ENCODE measurements at places on chromosomes 5 and 9. TPM values are rescaled to one million over a fixed set of nuclear protein-coding genes. Genes with fewer than 3 reads are reported as not detected.

GRCh38 chr9:115212832-115213231 lies 94.9 kb upstream of the TNC start:
- DNase-seq = no peak

Gene PCDHA5
- total RNA-seq = under 0.01 TPM

DNA sequence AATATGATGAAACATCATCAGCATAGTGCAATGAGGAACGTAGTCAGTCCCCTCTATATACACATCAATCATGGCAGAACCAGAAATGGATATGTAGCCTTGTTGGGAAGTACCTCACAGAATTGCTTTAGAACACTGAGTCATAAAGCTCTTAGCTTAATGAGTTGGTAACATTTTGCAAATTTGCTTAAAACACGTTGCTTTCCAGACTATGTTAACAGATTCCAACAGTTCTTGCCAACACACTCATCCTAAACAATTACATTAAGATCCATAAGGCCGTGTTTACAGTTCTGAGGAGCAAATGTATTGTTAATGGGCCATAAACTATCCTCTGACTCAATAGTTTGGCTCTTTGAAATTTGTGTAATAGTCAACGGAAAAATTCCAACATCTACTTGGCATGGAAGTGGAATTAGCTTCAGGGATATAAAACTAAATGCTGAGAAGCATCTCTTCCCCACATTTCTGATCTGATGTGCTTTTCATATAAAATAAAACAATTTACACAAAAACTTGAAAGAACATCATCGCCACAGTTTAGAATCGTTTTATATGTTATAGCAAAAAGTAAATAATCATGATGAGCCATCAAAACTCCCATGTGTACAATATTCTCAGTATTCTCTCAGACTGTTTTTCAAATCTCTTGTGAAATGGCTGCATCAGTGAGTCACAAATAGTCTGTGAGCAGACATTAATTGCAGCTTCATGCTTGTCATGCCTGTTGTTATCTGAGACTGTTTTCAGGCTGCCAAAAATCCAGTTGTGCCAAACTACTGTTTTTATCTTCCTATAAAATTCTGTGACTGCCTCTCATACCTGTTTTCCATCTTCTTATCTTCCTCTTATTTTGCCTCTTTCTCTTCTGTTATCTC lies 291.9 kb downstream of the COX7C start:
- DNase-seq = no peak

DNA sequence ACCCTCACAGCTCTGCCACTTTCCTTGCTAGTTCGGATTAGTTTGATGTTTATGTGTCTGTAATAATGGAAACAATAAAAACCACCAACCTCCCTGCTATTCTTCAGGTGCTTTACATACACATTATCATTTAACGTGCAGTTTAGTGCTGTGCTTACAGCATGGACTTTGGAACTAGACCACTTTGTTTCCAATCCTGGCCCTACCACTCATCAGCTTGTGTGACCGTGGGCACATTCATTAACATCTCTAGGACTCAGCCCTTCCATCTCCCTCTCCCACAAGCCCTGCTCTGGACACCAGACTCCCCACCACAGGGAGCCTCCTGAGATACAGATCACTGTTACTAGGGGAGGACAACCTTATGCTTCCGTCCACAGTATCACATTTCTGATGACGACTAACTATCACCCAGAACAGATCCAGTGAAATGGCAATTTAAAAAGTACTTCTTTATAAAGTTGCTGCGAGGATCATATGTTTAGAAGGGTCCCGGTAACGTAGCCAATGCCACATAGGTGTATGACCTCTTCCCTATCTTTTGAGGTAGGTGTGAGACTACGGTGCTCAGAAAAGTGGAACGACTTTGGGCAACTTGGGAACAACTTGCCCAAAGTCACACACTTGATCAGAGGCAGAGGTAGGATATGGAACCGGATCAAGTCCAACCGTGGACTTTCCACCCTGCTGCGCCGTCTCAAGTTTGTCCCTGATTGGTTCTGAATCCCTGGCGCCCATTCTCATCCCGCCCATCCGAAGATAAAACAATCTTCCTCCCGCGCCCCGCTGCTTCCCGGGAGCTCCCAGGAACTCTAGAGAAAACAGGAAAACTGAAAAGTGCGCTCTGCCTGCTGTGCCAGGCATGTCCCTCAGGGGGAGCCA lies 132.4 kb upstream of the NIPBL start:
- no peak for DNase-seq

DNA sequence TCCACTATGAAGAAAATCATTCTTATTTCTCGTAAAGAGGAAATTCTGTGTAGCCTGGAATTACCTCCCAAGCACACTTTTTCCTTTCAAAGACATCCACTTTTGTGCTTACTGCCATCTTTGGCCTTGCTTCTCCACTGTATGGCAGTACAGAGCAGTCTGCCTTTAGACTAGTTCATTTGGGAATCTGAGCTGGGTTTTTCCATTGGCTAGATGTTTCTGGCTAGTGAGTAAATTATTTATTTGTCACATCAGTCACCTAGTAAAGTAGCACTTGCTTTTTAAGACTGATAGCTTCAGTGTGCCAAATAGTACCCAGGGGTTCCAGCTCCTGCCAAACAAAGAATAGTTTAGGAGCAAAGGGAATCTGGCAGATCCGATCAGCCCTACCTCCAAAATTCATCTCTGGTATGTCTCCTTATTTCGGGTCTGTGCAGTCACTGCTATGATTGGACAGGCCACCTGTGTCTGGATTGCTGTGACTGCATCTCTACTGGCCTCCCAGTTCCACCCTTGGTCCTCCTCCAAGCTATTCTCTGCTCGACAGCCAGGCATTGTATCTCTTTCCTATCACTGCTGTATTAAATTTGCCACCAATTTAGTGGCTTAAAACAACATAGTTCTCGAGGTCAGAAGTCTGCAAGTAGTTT lies 97.6 kb downstream of the NUDT12 start:
- DNase-seq = no peak

GRCh38 chr9:24900179-24900578 lies 354.5 kb upstream of the IZUMO3 start:
- DNase-seq = no peak

- no peak for DNase-seq
Observed at GRCh38 chr5:122221857-122222256, 90.2 kb upstream of the SNCAIP start.

Gene PDE8B
- 0.27 TPM for total RNA-seq

DNA sequence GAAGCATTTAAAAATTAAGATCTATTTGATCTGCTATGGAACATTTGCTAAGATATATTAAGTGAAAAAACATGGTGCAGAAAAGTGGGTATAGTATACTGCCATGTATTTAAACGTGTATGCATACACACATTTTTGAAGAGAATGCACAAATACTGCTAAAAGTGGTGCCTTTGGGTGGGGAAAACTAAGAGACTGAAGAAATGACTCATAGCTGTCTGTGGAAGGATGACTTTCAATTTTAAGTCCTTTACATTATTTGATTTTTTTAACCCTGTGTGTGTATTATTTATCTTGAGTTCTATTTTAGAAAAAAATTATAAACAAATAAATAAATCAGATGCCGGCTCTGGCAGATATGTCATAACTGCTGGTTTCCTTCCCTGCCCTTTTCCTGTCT lies 120.7 kb upstream of the SLIT3 start:
- DNase-seq = no peak

Gene GPR151
- not detected for total RNA-seq

- DNase-seq = no peak
Observed at GRCh38 chr5:72160329-72160728, 53.1 kb downstream of the MAP1B start.

DNA sequence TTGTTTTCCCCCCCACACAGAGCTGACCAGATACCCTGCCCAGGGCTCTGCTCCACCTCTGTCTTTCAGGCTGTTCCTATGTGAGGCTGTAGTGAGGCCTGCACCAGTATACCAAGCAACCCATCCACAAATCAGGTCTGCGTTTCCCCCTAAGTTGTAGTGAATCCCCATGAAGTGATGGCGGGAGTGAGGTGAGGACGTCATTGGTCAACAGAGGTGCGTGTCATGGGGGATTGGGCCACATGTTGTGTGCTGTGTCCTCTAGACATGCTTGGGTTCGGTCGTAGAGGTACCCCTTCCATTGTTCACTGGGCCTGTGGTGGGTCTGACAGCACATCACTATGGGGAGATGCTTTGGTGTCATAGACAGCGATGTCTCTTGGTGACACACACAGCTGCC lies 184.6 kb downstream of the CACNA1B start:
- DNase-seq = no peak

Gene C9orf152
- total RNA-seq = 0.27 TPM

- no peak for DNase-seq
Observed at GRCh38 chr9:125511789-125512660, 195.0 kb downstream of the MAPKAP1 start.

Gene CATSPER3
- 0.27 TPM for total RNA-seq

DNA sequence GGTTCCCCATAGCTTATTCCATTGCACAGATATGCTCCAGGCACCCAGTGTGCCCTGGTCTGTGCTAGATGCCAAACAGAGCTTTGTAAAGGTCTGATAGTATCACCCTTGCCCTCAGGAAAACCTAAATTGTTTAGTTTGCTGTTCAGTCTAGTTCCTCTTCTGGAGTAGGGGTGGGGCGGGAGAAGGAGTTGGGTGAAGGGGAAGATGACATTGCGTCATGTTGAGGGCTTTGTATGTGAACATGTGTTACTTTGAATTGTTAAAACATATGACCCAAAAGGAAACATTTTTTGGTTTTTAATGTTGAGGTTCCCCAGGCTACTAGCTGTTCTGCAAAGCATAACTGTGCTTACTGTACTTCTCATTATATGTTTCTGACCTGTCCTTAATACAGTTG lies 40.6 kb downstream of the HACD4 start:
- peak; percentile 85 for DNase-seq

DNA sequence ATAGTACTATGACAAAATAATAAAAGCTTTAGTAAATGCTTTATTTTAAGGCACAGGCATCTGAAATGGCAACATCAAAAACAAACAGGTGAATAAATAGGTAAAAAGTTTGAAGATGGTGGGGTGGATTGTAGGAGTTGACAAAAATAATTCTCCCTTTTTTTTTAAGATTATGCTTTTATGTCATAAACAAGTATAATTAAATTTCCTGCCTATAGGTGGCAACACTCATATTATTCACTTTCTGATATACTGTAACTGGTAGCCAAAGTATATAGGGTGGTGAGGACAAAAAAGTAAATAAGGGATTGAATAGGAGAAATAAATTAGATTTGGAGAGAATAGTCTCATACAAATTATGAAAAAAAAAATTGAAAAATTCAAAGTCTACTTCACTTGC lies 120.0 kb upstream of the ACOT12 start:
- DNase-seq = no peak

DNA sequence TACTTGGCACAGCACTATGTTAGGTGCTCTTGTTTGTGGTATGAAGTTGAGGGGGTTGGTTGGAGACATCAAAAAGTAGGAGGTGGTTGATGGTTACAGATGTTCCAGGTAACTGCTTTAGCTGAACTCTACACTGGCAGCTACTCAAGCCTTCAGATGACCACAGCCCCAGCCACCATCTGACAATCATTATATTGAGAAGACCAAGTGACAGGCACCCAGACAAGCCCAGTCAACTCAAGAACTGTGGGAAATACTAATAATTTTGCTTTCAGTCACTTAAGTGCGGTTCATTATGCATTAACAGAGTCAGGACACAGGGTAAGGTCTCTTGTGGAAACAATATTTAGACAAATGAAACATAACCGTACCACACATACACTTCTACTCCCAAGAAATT lies 38.9 kb upstream of the SLIT3 start:
- DNase-seq = no peak

Gene MZB1
- 90.8 TPM for total RNA-seq

DNA sequence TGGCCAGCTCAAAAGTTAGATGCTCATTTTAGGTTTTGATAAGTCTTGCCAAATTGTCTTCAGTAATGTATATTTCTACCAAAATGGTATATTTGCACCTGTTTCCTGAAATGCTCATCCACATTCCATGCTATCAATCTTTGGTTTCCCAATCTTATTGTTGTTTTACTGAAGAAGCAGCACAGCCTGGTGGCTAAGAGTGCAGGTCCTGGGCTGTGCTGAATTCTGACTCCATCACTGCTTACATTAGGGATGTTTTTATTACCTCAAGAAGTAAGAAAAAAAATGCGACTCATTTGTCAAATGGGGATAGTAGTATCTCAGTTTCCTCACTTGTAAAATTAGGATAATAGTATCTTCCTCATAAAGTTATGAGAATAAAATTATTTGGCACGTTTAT lies 13.6 kb upstream of the S100Z start:
- DNase-seq = no peak

DNA sequence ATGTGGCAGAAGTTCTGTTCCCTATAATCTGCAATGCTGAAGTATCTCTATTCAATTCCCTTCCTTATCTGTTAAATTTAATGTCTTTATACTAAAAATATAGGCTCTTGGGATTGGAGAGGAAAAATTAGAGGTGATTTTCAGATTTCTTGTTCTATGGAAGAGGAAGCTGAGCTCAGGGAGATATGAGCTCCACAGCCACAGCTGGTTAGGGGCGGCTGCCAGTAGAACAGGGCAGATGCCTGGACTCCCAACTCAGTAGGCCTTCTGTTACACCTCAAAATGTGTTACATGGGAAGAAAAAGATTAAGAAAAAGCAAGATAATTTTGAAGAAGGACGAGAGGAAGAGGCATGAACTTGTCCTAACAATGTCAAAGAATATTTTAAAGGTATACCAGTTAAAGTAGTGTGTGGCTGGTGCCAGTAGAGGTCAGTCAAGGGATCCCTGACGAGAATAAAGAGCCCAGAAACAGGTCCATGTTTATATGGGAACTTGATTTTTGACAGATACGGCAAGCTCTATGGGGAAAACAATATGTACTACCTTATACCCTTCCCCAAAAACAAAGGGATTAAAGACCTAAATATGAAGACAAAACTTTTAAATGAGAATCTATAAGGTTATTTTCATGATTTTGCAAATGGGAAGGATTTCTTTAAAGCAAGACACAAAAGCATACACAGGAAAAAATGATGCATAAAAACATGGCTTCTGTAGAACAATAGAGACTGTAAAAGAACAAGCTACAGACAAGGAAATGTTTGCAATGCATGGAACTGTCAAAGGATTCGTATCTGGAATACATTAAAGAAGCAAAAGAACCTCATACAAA lies 28.7 kb downstream of the DNAJC21 start:
- no peak for DNase-seq
